Osteocyte (in vitro differentiated cells): ENCODE measurements at places on chromosomes 1 and 21. TPM values are rescaled to one million over a fixed set of nuclear protein-coding genes. Genes with fewer than 3 reads are reported as not detected.

KLHDC9 gene
- total RNA-seq: 3.6 and 3.7 TPM in 2 replicates

TMEM200B gene
- total RNA-seq: 19.7 and 22.5 TPM in 2 replicates

MEX3A gene
- total RNA-seq: 19.8 and 20.7 TPM in 2 replicates

CACNA1S gene
- total RNA-seq: not detected in 2 replicates

SPRR2A gene
- not detected in 2 replicates for total RNA-seq

IGSF3 gene
- 43.2 and 51.7 TPM in 2 replicates for total RNA-seq

TCHHL1 gene
- total RNA-seq: not detected in 2 replicates

LENEP gene
- total RNA-seq: not detected in 2 replicates

OR2AK2 gene
- total RNA-seq: not detected in 2 replicates

DCDC2B gene
- total RNA-seq: not detected in 2 replicates

YOD1 gene
- total RNA-seq: 4.6 and 4.8 TPM in 2 replicates

BMP8A gene
- not detected in 2 replicates for total RNA-seq

S100A2 gene
- total RNA-seq: 8.9 and 11.7 TPM in 2 replicates

KLHDC7A gene
- not detected in 2 replicates for total RNA-seq

NHLH1 gene
- total RNA-seq: 0.16 and 0.31 TPM in 2 replicates

CYP4Z1 gene
- total RNA-seq: not detected in 2 replicates

ALPL gene
- 41.6 and 43.4 TPM in 2 replicates for total RNA-seq

SRM gene
- 112 and 117 TPM in 2 replicates for total RNA-seq

PTAFR gene
- total RNA-seq: 0.08 TPM in 1 of 2 replicates, not detected in the other

C1orf146 gene
- total RNA-seq: not detected in 2 replicates

SPRR4 gene
- total RNA-seq: not detected in 2 replicates

SLC6A9 gene
- 49.4 and 51.6 TPM in 2 replicates for total RNA-seq

ELF3 gene
- total RNA-seq: 0.26 and 0.56 TPM in 2 replicates

ITPKB gene
- 28.3 and 30.0 TPM in 2 replicates for total RNA-seq

NKAIN1 gene
- 1.9 and 2.2 TPM in 2 replicates for total RNA-seq

PGBD5 gene
- total RNA-seq: 1.0 and 1.1 TPM in 2 replicates

MYOC gene
- not detected in 2 replicates for total RNA-seq

FCMR gene
- total RNA-seq: not detected in 2 replicates

TMEM82 gene
- total RNA-seq: not detected in 2 replicates

TSPEAR gene
- not detected in 2 replicates for total RNA-seq

PTGFR gene
- 2.5 and 3.0 TPM in 2 replicates for total RNA-seq

MAP3K7CL gene
- total RNA-seq: 1.8 and 2.4 TPM in 2 replicates

GUCA2B gene
- not detected in 2 replicates for total RNA-seq

AIRE gene
- total RNA-seq: not detected in 2 replicates

UAP1 gene
- 30.7 and 31.6 TPM in 2 replicates for total RNA-seq

RAB7B gene
- total RNA-seq: 0.78 TPM in 2 replicates

PRELP gene
- 0.94 and 1.0 TPM in 2 replicates for total RNA-seq

FMO2 gene
- total RNA-seq: 0.24 and 0.94 TPM in 2 replicates

CD53 gene
- total RNA-seq: not detected in 2 replicates

PLEKHA6 gene
- total RNA-seq: 0.24 and 0.26 TPM in 2 replicates

NBPF20 gene
- 4.0 and 4.9 TPM in 2 replicates for total RNA-seq

PROK1 gene
- total RNA-seq: not detected in 2 replicates

TTC22 gene
- total RNA-seq: not detected in 2 replicates

PRAMEF7 gene
- total RNA-seq: not detected in 2 replicates

ASTN1 gene
- not detected in 2 replicates for total RNA-seq
